Astrocyte of the spinal cord (primary cell): ENCODE measurements at places on chromosomes 5 and 9.

DNA sequence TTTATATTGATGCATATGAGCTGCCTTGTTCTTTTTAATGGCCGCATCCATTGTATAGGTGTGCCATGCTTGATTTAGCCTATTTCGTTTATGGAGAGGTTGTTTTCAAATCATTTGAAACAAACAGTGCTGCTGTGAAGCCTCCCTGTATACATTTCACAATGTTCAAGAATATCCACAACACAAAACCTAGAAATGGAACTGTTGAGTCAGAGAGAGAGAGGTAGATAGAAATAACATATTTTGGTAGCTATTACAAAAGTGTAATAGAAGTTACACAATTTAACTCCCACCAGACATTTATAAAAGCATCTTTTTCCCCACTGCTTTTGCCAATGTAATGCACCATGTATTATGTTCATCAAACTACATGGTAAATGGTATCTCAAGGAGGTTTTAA, 82.0 kb downstream of the FRMD3 start:
- no peak for DNase-seq

DNA sequence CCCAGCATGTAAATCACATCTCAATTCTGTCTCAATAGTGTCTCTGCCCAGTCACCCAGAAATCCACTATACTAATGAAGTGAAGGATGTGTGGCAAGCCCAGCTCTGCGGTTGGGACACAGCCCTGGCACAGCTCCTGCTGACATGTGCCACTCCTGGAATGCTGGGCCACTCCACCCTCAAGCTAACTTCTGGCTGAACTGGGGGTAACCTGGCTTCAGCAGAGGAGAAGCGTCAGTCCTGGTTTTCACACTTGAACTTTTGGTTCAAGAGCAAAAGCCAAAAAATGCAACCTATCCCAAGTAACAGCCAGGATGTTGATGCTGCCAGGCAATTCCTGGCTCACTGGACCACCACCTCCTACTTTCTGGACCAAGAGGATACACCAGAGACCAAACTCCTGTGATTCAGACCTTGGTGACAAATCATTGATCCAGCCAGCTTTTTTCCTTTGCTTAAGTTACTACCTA, 86.4 kb downstream of the ARRDC3 start:
- peak; percentile 80 for DNase-seq

- DNase-seq = no peak
Observed at GRCh38 chr5:150496534-150496933, 11.4 kb upstream of the NDST1 start.

DNA sequence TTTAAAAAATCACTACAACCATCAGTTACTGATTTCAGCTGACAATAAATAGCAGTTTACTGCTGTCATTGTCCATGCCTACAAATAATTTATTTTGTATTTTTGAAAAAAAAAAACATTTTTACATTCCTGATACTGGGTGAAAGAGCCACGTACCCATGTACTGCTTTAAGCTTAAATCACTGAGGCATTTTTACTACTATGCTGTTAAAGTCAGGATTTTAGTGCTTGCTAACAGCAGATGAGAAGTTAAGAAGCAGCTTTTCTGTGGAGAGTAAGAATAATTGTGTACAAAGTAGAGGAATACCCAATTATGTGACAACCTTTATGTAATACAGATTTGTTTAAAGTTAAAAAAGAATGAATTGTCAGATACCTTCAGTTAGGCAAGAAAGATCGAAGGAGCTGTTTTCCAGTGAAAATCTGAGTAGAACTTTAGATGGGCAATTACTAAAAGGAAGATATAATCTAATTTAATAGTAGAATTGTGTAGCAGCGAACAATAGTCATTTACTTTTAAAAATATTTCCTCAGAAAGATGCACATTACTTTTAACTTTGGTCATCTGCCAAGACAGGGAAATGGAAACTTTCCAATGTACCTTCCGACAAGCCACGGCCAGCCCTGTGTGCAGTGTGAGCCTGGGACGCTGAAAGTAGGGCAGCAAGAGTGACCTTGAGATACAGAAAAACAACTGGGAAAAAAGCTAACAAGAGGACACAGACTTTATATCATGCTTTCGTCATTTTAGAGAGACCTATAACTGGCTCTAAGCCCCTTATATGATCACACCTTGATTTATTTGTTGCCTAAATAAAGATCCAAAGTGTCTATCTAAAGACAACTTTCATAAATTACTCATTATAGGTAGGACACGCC, 39.9 kb downstream of the RHOBTB3 start:
- DNase-seq = no peak

GRCh38 chr9:116181853-116182610, 28.4 kb downstream of the PAPPA start:
- no peak for DNase-seq

DNA sequence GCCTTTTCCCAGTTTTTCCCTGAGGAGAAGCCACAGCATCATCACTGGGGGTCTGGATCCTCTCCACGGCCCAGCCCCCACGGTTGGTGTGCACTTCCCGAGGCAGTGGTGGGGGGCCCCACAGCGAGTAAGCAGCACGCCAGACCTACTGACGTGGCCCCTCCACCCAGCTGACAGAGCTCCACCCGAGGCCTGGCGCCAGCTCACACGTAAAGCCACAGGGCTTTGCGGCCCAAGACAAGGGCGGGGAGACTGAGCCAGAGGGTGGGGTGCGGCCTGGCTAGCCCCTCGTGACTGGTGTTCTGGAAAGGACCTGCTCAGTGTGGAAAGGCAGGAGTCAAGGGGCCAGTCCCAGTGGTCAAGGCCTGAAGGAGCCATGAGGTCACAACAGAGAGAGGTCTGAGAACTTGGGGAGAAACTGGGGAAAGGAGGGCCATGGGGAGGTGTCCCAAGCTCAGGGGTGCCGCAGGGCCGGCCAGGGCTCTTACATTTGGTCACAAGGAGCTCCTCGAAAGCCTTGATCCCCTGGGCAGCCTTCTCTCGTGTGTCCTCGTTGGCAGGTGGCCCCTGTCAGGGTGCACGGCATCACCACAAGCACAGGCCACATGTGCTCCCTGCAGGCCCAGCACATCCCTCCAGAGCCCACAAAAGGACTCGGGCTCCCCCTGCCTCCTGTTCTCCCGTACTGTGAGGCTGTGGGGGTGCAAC, 5.5 kb downstream of the SNAPC4 start:
- DNase-seq = no peak

DNA sequence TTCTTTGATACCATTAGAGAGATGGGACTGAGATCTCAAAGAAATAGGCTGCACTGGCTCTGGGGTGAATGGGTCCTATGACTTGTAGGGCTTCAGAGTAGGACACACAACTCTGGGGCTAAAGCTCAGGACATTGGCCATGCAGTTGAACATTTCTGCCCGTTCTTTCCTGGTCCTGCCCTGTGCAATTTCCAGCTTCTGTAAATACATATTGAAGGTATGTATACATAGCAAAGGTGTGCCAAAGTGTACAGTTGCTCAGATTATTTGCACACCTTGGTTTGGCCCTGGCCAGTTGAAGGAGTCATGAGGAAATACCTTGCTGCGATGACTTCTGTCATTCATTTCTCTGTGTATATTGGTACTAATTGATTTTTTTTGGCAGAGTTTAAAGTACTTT, 52.8 kb upstream of the TAF11L2 start:
- no peak for DNase-seq

DNA sequence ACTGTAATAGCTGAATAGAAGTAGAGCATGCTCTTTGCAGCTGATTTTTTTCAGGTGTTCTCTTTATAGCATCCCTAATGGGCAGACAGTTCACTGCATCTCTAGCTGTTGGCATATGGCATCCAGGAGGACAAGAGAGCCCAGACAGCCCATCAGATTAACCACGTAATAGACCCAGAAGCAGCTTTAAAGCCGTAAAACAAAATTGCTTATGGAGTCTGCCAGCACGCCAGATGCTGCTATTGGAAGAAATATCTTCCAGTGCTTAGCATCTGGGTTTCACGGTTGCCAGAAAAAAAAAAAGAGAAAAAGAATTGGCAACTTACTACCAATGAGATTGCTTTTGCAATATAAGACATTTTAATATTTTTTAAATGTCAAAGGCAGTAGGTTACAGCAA, 869.4 kb upstream of the NUDT12 start:
- no peak for DNase-seq

DNA sequence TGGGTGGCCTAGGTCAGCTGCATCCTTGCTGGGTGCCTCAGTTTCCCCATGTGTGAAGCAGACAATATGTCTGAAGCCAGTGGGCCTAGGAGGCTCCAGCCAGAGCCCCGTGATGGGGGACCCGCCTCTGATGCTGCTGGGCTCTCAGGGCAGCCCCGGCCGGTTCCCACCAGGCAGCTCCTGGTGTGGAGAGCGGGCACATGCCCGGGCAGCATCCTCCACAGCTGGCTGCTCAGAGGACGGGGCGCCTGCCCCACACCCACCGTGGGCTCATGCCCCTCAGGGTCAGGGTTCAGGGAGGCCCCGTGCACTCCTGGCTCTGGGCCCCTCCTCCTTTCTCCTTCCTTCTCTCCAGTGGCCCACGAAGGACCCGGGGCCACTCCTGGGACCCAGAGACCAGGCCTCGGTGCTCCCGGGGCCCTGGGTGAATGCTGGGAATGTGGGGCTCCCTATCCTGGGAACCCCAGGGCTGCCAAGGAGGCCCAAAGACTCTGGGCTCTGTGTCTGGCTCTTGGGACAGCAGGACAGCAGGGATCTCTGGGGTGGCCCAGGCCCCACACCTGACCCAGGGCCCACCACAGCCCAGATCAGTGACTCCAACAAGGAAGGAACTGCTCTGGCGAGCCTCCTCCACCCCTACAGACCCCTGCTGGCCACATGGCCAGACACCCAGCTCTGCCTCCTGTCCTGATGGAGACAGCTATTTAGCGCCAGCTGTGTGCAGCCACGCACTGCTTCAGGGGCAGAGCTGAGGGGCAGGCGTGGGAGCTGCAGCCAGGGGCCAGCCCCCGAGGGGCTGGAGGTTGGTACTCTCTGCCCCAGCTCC, 39.5 kb upstream of the EGFL7 start:
- DNase-seq = no peak

DNA sequence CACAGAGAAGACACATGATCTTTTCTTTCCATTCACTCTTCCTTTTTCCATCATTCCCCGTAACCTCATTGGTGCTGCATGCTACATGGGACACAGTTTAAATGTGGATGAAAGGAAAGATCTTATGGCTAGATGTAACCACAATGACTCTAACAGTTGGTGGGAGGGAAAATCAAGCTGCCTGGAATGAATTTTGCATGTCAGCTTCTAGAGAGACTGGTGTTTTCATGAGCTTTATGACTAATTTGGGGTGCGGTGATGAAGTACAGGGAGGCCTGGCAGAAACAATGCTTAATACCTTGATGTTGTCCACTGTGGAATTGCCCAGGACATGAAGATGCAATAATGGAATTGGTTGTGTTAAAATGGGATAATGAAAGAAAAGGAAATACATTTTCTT, 55.9 kb upstream of the MYO10 start:
- DNase-seq = peak; percentile 85

DNA sequence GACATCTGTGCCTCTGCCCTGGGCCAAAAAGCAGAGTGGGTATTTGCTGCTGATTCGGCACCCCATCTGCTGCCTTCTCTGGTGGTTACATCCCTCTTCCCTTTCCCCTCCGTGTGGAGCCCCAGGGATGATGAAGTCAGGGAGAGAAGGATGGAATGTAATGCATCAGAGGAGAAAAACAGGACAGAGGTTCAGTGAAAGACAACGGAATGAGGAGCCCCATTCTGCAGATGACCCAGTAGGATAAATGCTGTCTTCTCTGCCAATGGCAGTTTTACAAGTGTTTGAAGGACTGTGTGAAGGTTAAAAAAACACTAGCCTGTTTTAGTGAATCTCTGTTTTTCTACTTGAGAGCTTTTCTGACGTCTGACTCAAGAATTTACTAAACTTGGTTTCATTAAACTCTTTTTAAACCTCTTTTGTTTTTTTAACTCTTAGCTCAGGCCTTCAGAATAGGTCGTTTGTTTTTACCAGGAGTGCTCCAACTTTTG, 86.3 kb downstream of the NLN start:
- peak; percentile 67 for DNase-seq

- no peak for DNase-seq
Observed at GRCh38 chr9:23723672-23724071, 102.4 kb downstream of the ELAVL2 start.

- DNase-seq = no peak
Observed at GRCh38 chr9:112084334-112084733, 90.8 kb downstream of the SUSD1 start.

DNA sequence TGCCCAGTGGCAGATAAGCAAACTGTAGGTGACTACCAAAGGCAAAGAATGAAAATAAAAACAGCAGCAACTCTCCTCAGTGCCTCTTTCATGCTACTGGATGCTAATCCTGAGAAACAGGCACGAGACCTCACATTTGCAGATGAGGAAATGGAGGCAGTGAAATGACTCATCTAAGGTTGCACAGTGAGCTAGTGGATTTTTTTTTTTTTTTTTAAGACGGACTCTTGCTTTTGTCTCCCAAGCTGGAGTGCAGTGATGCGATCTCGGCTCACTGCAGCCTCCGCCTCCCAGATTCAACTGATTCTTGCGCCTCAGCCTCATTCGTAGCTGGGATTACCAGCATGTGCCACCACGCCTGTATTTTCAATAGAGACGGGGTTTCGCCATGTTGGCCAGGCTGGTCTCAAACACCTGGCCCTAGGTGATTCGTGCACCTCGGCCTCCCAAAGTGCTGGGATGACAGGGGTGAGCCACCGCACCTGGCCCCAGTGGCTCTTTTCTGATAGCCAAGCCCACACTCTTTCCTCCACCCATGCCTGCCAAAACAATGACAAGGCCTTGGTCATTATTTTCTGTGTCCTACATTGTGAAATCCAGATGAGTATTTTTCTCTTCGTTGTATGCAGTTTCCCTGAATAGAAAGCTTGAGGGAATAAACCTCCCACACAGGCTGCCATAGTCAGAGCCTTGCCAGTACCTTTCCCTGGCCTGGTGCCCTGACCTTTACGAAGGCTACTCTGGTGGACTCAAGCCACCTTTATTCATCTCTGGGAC, 19.2 kb downstream of the DOCK2 start:
- DNase-seq = no peak

GRCh38 chr9:13377171-13377925, 97.9 kb upstream of the MPDZ start:
- peak; percentile 10 for DNase-seq

GRCh38 chr9:81320909-81321482, 368.4 kb downstream of the TLE1 start:
- DNase-seq = no peak

- DNase-seq = no peak
Observed at GRCh38 chr9:112158656-112159367, 16.3 kb downstream of the SUSD1 start.

DNA sequence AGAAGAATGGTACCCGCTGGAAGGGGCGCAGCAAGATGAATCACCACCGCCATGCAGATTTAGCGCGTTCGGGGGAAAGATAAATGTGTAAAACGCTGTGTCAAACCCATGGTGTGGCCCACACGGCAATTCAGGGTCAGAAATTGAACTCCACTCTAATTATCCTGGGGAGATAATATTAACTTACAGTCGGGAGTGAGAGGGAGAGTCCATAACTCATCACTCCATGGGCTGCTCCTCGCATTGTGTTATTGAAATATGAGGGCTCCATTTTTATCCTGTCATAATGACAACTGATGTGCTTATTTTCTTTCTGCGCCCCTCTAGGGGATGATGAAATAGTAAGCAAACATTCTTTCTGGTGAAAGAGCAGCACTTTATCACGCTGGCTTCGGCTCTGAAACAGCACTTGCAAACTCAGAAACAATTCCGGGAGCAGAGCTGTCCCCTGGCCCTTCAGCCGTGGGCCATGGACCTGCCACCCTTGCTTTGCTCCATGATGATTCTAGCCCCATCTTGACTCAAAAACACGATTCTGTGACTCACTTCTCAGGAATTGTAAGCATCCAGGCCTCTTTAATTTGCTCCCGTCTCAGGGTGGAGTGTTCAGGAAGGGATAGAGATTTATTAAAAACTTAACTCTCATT, 431.6 kb downstream of the IRX1 start:
- DNase-seq = no peak

GRCh38 chr5:157993201-157993600, 134.3 kb upstream of the CLINT1 start:
- DNase-seq = no peak
